ENCODE measurements at places on chromosomes 13 and 19. TPM values are rescaled to one million over a fixed set of nuclear protein-coding genes. Genes with fewer than 3 reads are reported as not detected.

Gene PLK5
- total RNA-seq: not detected

Gene ADGRE1
- total RNA-seq: not detected

Gene CEACAM21
- 3.2 TPM for total RNA-seq

Gene KIR2DL4
- not detected for total RNA-seq

Gene ZSWIM9
- total RNA-seq: 3.1 TPM
